Esophagus squamous epithelium (tissue), 5 donors: ENCODE measurements at places on chromosomes 2 and 18.

DNA sequence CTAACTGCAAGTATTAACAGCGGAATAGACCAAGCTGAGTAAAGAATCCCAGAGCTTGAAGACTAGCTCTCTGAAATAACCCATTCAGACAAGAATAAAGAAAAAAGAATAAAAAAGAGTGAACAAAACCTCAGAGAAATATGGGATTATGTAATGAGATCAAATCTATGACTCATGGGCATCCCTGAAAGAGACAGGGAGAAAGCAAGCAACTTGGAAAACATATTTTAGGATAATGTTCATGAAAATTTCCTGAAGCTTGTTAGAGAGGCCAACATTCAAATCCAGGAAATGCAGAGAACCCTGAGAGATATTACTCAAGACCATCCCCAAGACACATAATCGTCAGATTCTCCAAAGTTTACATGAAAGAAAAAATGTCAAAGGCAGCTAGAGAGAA, 17.3 kb downstream of the PFN4 start:
- no peak overlapping the region for H3K4me3 ChIP-seq
- no peak for DNase-seq
- no peaks in the 10 kb centered on the region for H3K27me3 ChIP-seq
- H3K27ac ChIP-seq = no peak overlapping the region
- peaks cover 11% of the 10 kb centered on the region for H3K4me1 ChIP-seq

DNA sequence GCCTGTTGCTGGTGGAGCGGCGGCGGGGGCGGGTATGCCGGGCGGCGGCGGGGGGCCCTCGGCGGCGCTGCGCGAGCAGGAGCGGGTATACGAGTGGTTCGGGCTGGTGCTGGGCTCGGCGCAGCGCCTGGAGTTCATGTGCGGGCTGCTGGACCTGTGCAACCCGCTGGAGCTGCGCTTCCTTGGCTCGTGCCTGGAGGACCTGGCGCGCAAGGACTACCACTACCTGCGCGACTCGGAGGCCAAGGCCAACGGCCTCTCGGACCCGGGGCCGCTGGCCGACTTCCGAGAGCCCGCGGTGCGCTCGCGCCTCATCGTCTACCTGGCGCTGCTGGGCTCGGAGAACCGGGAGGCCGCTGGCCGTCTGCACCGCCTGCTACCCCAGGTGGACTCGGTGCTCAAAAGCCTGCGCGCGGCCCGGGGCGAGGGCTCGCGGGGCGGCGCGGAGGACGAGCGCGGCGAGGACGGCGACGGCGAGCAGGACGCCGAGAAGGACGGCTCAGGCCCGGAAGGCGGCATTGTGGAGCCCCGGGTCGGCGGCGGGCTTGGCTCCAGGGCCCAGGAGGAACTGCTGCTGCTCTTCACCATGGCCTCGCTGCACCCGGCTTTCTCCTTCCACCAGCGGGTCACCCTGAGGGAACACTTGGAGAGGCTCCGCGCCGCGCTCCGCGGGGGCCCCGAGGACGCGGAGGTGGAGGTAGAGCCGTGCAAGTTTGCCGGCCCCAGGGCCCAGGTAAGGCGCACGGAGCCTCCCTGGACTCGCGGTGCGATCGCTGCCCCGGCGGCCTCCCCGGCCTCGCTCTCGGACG, 1.0 kb downstream of the ZCCHC2 start:
- peak; percentile 10 for DNase-seq
- peak overlapping the region; percentile 97 for H3K4me3 ChIP-seq
- no peaks in the 10 kb centered on the region for H3K36me3 ChIP-seq
- peaks cover 20% of the 10 kb centered on the region for H3K4me1 ChIP-seq

- no peaks in the 10 kb centered on the region for H3K36me3 ChIP-seq
- H3K4me1 ChIP-seq = no peaks in the 10 kb centered on the region
- H3K27me3 ChIP-seq = no peaks in the 10 kb centered on the region
- DNase-seq = no peak
- no peak overlapping the region for H3K27ac ChIP-seq
Measured at GRCh38 chr2:122236925-122237324, 481.5 kb downstream of the TSN start.

- no peak overlapping the region for H3K4me3 ChIP-seq
- H3K27ac ChIP-seq = no peak overlapping the region
- DNase-seq = no peak
- no peaks in the 10 kb centered on the region for H3K36me3 ChIP-seq
- H3K4me1 ChIP-seq = no peaks in the 10 kb centered on the region
- H3K27me3 ChIP-seq = no peaks in the 10 kb centered on the region
Measured at GRCh38 chr2:133496501-133497269, 71.6 kb downstream of the NCKAP5 start.

- no peak for DNase-seq
- no peaks in the 10 kb centered on the region for H3K36me3 ChIP-seq
- H3K27me3 ChIP-seq = no peaks in the 10 kb centered on the region
- H3K4me3 ChIP-seq = no peak overlapping the region
Measured at GRCh38 chr2:74768401-74768914, 65.5 kb upstream of the HK2 start.

- peaks cover 2% of the 10 kb centered on the region for H3K4me1 ChIP-seq
- peaks cover 9% of the 10 kb centered on the region for H3K27me3 ChIP-seq
- no peaks in the 10 kb centered on the region for H3K36me3 ChIP-seq
- no peak overlapping the region for H3K4me3 ChIP-seq
- no peak overlapping the region for H3K27ac ChIP-seq
Measured at GRCh38 chr18:12293831-12294230, 14.2 kb upstream of the TUBB6 start.

DNA sequence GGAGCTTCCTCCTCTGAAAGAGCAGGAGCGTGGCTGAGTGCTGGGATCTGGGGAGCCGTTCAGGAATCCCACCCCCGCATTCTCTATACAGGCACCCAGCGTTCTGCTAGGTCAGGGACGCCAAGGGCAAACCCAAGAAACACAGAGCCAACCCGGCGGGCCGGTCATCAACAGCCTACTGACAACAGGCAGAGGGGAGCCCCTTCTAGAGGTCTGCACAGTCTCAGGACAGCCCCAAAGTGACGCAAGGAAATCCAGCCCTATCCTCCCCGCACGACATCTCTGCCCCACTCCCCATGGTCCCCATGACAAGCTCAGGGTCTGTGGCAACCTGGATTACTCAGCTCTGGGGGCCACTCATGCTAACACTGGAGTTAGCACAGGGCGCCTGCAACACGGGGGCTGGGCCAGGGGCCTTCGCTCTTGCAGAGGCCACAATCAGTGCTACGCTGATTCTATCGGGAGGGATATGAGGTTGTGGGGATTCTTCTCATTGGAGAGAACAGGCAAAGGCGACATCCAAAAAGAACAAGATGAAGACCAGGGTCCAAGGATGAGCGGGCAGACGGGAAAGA, 81.6 kb downstream of the PXDN start:
- no peaks in the 10 kb centered on the region for H3K36me3 ChIP-seq
- H3K27me3 ChIP-seq = no peaks in the 10 kb centered on the region
- no peaks in the 10 kb centered on the region for H3K4me1 ChIP-seq
- DNase-seq = no peak
- H3K4me3 ChIP-seq = no peak overlapping the region
- no peak overlapping the region for H3K27ac ChIP-seq

- H3K27me3 ChIP-seq = no peaks in the 10 kb centered on the region
- no peaks in the 10 kb centered on the region for H3K36me3 ChIP-seq
- peak overlapping the region; percentile 100 for H3K27ac ChIP-seq
- H3K4me1 ChIP-seq = peaks cover 87% of the 10 kb centered on the region
- H3K4me3 ChIP-seq = peak overlapping the region; percentile 85
Measured at GRCh38 chr2:240561325-240561971, 1.3 kb downstream of the DUSP28 start.

DNA sequence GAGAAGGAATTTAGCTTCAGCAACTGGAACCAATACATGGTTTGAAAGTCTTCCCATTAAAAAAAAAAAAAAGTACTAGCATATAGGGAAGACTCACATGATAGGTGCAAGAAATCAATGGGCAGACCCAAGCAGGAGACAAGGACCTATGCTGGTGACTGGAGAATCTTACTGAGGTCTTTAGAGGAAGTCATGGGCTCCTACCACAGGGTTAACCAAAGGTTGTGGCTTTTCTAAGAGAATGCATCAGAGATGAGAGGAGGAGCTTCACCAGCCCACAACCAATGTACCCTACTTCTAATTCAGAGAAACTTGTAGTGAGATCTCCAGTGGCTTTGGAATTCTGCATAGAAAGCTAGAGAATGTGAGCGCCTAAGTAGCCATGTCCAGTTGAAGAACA, 207.4 kb downstream of the NCKAP5 start:
- H3K4me1 ChIP-seq = peaks cover 5% of the 10 kb centered on the region
- no peak for DNase-seq
- no peak overlapping the region for H3K4me3 ChIP-seq
- no peaks in the 10 kb centered on the region for H3K27me3 ChIP-seq
- no peaks in the 10 kb centered on the region for H3K36me3 ChIP-seq

GRCh38 chr2:56297671-56298070, 113.9 kb downstream of the CCDC85A start:
- H3K27ac ChIP-seq = no peak overlapping the region
- no peak overlapping the region for H3K4me3 ChIP-seq
- H3K36me3 ChIP-seq = no peaks in the 10 kb centered on the region
- no peaks in the 10 kb centered on the region for H3K4me1 ChIP-seq
- no peaks in the 10 kb centered on the region for H3K27me3 ChIP-seq
- DNase-seq = no peak

DNA sequence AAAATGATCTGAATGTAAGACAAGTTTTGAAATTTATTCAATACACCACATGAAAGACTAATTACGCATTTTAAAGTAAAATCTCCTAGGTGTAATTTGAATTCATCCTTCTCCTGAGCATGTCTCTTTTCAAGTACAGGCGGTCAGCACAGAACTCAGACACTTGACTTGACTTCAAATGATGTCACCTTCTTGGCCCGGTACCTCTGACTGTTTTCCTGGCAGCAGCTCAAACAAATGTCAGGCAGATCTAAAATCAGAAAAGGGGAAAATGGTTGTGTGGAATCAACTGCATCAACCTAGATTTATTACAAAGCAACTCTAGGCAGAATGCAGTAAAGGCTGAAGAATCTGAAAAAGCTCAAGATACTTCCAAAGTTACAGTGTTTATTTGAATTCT, 11.4 kb upstream of the PROKR1 start:
- no peak overlapping the region for H3K27ac ChIP-seq
- H3K4me3 ChIP-seq = no peak overlapping the region
- H3K27me3 ChIP-seq = peaks cover 6% of the 10 kb centered on the region
- DNase-seq = no peak
- no peaks in the 10 kb centered on the region for H3K4me1 ChIP-seq

DNA sequence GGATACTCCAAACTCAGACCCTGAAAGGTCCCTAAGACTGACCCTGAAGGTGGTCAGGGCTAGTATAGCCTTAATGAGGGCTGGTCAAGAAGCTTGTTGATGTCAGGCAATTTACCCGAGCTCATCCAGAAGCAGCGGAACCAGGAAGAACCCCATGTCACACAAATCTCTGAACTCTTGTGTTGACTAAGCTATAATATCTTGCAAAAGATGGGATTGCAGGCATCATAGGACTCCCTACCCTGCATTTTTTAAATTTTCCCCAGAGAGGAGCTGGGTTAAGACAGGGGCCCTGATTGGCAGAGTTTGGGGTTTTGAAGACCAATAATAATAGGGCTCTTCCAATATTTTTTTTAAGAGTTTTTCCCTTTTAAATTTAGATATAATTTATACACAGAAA, 2.0 kb upstream of the PLEKHB2 start:
- H3K27ac ChIP-seq = no peak overlapping the region
- no peaks in the 10 kb centered on the region for H3K36me3 ChIP-seq
- H3K4me3 ChIP-seq = no peak overlapping the region
- H3K4me1 ChIP-seq = no peaks in the 10 kb centered on the region
- DNase-seq = no peak

- no peak for DNase-seq
- H3K27ac ChIP-seq = peak overlapping the region; percentile 68
- H3K27me3 ChIP-seq = no peaks in the 10 kb centered on the region
- no peak overlapping the region for H3K4me3 ChIP-seq
- H3K36me3 ChIP-seq = no peaks in the 10 kb centered on the region
Measured at GRCh38 chr18:48806551-48807261, 144.1 kb downstream of the SMAD7 start.

DNA sequence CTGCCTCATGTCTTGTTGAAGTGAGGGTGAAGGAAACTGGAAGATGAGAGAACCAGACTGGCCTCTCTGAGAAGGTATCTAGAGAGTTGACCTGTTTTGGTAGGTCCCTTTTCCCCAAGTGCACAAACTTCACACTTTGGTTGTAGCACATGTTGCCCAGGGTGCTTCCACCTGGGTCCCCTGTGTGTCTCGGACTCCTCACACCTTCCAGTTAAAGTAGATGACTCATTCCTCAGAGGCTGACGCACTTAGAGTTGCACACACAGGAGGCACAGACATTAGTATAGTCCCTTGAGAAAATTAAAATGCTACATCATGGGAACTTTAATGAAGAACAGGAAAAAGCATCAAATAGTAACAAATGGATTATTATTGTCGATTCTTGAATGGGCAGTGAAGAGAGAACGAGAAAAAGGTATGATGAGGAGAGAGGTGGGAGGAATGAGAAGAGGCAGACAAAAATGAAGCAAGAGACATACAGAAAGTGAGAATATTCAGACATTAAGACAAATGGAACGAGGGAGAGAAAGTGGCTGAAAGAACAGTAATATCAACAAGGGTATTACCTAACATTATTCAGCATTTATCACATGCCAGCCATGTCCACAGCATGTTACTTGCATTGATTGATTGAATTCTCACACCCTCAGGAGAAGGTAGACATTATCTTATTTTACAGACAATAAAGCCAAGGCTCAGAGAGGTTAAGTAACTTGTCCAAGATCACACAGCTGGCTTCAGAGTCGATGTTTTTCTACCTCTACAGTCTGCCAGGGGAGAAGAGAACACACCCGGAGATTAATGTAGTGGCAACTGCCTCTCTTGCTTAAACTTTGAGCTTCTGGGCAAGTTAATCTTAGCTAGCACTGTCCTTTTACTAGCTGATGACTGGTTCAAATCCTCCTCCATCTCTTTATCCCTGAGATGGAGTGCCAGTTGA, 68.6 kb downstream of the FHOD3 start:
- no peak overlapping the region for H3K27ac ChIP-seq
- no peaks in the 10 kb centered on the region for H3K36me3 ChIP-seq
- no peaks in the 10 kb centered on the region for H3K4me1 ChIP-seq
- no peak for DNase-seq
- H3K4me3 ChIP-seq = no peak overlapping the region

- no peak overlapping the region for H3K27ac ChIP-seq
- no peak for DNase-seq
- no peak overlapping the region for H3K4me3 ChIP-seq
- H3K36me3 ChIP-seq = no peaks in the 10 kb centered on the region
Measured at GRCh38 chr2:120241684-120242083, 11.0 kb upstream of the RALB start.

- no peaks in the 10 kb centered on the region for H3K27me3 ChIP-seq
- H3K4me3 ChIP-seq = no peak overlapping the region
- no peak for DNase-seq
- H3K4me1 ChIP-seq = no peaks in the 10 kb centered on the region
- H3K27ac ChIP-seq = peak overlapping the region; percentile 71
- no peaks in the 10 kb centered on the region for H3K36me3 ChIP-seq
Measured at GRCh38 chr2:215624423-215624829, 188.6 kb upstream of the FN1 start.

DNA sequence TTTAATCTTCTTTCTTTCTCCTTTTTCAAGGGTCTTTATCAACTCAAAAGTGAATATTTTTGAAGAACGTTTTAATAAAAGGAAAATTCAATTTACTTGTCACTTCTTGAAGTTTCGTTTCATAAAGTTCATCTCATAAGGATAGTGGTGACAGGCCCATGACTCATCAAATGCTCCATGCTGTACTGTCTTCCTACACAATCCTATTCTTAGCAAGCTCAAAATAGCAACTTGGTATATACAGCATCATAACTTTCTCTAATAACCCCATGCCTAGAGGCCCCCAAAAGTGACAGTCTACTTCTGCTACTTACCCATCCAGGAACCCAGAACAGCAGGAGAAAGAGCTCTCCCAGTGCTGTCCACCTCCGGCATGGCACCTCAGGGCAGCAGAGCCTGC, 7.7 kb downstream of the FBXO15 start:
- H3K36me3 ChIP-seq = no peaks in the 10 kb centered on the region
- H3K4me1 ChIP-seq = no peaks in the 10 kb centered on the region
- no peak overlapping the region for H3K27ac ChIP-seq
- no peaks in the 10 kb centered on the region for H3K27me3 ChIP-seq
- no peak for DNase-seq
- no peak overlapping the region for H3K4me3 ChIP-seq
